ENCODE measurements at places on chromosomes 3 and 15.
A peak's percentile ranks its signal among the peaks of the same experiment; 100 is the strongest.

DNA sequence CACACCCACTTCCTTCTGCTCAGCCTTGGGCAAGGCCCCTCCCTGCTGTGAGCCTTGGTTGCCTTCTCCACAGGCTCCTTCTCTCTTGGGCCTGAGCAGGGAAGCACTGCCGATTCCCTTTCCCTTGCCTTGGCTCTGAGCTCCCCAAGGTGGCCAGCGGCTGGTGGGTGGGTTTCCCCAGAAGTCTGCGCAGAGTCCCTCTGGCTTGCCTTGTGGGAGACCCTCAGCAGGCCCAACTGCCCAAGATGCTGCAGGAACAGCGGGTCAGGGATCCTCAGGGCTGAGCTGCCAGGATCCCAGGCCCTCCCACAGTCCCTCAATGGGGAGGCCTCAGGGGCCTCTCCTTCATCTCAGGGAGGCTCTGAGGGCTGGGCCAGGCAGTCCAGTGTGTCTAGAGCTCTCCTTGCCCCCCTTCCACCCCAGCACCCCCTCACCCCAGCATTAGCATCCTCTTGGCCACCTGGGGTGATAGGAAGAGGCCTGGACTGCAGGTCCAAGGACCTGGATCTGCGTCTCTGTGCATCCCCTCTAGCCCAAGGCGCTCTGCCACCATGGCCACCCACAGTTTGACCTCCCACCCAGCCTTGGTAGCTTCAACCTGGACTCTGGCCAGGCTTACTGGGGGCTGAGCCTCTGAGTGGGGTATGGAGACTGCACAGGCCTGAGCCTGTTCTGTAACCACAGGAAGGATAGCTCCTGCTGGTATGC is 68.6 kb downstream of the EXOG start:
- DNase-seq = no peak

- no peak for DNase-seq
Measured at GRCh38 chr3:172848910-172849309, 98.4 kb downstream of the ECT2 start.

DNA sequence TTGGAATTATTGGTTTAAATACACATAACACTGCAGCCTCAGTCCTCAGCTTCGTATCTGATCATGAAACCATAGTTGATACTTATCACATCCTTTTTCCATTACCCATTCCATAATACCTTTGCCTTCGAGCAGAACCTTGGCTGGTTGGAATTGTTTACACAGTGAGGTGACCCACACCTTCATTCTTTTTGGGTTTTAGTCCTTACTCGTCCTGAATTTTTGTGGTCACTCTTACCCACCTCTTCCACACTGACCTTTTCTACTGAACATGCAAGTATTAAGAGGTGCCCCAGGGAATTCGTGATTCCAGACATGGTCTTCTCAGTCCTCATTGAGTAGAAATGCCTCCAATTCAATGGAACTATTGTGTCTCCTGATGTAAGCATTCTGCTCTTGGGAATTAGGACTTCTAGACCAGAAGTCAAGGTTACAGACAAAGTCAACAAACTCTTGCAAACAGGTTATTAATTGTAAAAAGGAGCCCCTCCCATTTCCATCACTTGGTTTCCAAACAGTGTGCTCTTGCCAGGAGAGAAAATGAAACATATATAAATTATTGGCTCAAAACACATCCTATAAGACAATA is 37.7 kb downstream of the SCN11A start:
- no peak for DNase-seq

- no peak for DNase-seq
Measured at GRCh38 chr3:190581041-190581541, 67.2 kb downstream of the IL1RAP start.

DNA sequence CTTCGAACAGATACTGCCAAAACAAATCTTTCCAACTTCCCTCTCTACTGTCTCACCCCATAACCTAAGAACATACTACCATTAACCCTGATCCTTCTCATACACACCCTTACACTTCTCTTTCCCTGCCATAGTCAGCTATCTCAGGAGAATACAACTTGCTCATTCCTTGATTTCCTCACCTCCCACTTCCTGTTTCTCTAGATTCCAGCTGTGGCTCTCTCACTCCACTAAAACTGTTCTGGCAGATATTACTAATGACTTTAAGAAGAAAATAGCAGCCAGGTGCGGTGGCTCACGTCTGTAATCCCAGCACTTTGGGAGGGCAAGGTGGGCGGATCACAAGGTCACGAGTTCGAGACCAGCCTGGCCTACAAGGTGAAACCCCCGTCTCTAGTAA is 4.6 kb downstream of the LSG1 start:
- no peak for DNase-seq

GRCh38 chr3:171862993-171863521 is 19.9 kb downstream of the TMEM212 start:
- no peak for DNase-seq

GRCh38 chr3:45682311-45682710 is 6.9 kb upstream of the SACM1L start:
- DNase-seq = no peak

DNA sequence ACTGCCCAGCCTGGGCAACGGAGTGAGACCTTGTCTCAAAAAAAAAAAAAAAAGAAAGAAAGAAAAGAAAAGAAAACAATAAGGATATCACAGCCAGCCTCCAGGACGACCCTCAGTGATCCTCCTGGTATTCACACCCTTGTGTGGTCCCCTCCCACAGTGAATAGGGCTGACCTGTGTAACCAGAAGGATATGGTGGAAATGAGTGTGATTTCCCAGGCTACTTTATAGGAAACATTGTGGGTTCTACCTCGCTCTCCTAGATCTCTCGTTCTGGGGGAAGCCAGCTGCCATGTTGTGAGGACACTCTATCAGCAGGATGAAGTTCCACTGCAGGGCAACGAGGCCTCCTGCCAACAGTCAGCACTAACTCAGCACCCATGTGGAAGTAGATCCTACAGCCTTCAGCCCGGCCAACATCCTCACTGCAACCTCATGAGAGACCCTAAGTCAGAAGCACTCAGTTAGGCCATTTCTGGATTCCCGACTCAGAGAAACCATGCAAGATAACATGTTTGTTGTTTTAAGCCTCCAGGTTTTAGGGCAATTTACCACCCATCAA is 11.1 kb downstream of the RFTN1 start:
- no peak for DNase-seq

DNA sequence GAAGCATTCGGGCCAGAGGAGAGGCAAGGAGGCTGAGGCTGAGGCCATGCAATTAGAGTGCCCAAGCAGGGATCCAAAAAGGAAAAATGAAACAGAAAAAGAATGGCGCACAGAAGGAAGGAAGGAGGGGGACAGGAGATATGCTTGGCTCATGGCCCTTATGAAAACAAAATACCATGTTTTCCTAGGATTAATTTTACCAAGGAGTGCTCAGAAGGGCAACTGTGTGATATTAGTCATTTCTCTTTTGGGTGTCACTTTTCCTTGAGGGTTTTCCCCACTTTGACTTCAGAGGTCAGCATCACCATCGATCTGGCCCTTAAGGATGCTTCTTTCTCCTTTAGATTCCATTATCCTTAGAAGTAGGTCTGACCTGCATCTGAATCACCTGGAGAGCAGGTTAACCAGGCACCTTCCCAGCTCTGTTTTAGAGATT is 1.4 kb downstream of the PARP14 start:
- no peak for DNase-seq

GRCh38 chr3:187783098-187783497 is 37.8 kb upstream of the BCL6 start:
- DNase-seq = no peak

GRCh38 chr15:41801850-41802455 is 25.9 kb upstream of the JMJD7 start:
- DNase-seq = no peak

DNA sequence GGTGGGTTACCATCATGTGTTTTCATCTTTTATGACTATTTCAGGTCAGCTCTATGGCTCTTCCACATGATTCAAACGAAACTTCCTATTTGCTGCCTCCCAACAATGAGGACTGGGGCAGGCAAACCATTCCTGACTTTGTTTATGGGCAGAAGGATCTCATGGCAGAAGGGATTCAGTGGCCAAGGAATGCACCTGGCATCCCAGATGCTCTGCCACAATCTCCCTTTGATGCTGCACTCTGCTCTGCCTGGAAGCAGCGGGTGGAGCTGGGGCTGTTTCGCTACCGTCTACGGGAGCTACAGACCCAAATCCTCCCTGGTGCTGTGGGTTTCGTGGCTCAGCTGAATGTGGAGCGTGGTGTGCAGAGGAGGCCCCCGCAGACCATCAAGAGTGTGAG is 6.8 kb downstream of the GDPGP1 start:
- no peak for DNase-seq

DNA sequence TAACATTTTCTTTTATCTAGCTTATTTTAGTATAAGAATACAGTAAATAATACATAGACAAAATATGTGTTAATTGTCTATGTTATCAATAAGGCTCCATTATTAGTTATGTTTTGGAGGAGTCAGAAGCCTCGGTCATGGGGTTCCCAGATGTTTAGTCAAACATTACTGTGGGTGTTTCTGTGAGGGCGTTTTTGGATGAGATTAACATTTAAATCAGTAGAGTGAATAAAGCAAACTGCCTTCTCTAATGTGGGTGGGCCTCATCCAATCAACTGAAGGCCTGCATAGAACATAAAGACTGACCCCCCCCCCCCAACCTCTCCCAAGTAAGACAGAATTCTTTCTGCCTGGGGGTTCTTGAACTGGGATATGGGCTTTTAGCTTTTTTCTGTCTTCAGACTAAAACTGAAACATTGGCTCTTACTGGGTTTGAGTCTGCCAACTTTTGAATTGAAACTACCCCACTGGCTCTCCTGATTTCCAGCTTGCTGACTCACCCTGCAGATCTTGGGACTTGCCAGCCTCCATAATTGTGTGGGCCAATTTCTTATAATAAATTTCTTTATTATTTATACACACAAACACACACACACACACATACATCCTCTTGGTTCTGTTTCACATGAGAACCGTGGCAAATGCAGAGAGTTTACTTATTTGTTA is 192.0 kb downstream of the TPRG1 start:
- no peak for DNase-seq

DNA sequence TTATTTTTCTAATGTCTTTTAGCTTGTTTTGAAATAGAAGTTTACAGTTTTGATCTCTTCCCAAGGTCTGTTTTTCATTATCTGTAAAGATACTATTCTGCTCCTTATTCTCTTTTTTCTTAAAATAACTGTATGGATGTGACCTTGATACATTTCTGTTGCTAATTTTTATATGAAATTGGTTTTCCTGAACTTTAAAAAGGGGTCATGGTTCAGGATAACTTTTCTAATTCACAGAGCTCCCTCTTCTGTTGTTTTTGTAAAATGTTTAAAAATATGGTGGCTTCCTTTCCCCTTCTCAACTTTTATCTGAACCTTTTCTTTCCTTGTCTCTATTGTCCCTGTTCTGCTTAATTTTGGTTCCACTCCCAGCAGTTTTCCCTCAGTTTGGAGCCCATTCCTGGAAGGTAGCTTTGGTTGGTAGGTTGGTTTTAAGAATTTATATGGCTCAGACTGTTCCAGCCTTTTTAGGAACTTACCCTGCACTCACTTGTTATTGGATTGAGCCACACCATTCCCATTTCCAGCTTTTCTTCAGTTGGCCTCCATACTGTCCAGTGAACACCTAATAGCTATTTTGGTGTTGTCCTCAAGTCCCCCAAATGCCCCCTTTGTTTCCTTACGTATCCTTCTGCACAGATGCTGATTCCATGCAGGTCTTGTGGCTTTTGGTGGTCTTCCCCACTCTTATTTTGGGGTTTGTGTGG is 70.3 kb downstream of the SLMAP start:
- DNase-seq = no peak

- no peak for DNase-seq
Measured at GRCh38 chr3:55501905-55502304, 14.8 kb upstream of the WNT5A start.

DNA sequence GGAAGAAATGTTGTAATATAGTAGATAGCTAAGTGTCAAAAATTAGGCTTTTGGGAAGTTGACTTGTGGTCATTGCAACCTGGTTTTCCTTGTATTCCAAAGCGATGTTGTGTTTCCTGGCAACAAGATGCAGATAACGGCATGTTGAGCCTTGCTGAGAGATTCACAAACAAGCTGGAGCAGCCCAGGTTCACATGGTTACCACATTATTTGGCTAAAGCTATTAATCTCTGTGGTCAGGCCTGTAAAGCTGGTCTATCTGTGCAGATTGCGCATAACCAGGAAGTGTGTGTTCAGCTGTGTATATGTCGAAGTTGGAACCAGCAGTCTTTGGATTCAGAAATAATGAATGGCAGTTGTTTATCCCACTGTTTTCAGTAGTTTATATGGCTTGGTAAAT is 6.6 kb downstream of the TIPARP start:
- DNase-seq = no peak

GRCh38 chr15:35713733-35714132 is 167.8 kb upstream of the DPH6 start:
- DNase-seq = no peak

DNA sequence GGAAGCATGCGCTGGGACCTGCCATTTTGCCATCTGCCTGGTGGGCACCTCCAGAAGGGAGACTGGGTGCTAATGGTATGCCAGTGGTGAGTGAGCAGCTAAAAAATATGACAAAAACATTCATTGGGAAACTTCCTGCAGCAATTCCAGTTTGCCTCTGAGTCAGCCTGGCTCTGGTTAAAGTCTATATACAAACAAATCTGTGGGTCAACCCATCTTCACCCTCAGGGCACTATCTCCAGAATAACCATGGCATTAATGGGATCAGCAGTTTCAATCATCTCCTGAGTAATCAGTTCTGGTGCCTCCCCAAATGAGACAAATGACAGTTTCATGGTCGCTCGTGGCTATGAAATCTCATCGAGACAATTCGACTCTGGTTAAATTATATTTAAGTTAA is 21.5 kb downstream of the FRMD4B start:
- DNase-seq = no peak

DNA sequence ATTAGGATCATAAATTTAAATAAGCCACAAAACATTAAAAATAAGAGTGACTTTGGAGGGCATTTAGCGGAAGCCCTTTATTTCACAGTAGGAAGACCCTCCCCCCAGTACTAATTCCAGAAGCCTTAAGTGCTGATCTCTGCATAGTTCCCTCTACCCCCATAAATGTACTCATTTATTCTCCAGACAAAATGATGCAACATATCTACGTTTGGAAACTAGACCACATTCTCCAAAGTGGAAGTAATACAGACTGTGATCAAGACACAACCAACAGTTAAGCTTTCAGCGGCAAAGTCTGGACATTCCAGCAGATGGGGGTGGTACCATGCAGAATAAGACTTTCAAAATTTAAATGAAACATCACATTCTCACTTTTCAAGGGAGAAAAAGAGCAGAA is 44.8 kb upstream of the RPS17 start:
- DNase-seq = no peak

DNA sequence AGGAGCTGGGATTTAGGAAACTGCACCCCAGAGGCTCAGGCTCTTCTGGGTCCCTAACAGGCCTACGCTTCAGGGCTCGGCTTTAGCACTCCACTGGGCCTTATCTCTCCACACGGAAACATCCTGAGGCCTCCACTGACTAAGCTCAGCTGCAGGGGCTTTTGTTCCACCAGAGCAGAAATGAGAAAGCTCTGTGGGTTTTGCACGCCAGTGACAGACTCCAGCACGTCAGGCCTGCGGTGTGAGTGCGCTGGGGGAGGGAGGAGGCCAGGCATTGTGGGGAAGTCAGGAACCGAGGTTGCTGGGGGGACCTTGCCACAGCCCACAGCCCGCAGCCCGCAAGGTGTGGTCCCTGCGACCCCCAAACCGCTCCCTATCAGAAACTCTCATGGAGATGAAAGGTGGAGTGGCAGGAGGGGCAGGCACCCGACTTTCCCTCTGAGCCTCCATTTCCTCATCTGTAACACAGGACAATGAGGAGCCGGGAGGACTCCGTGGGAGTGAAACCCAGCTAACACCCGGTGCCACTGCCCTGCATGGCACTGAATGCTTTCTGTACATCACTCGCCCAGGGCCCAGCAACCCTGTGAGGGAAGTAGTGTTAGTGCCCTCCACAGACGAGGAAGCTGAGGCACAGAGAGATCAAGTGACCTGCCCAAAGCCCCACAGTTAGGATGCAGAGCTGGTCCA is 106.5 kb downstream of the TPRA1 start:
- DNase-seq = peak; percentile 40
